ENCODE measurements at places on chromosomes 5 and 9. TPM values are rescaled to one million over a fixed set of nuclear protein-coding genes. Genes with fewer than 3 reads are reported as not detected.

- DNase-seq, result no peak
Measured at GRCh38 chr9:114389612-114390368, 2.0 kb upstream of the AKNA start.

- DNase-seq, result peak; percentile 42
Measured at GRCh38 chr9:6184749-6185645, 30.6 kb upstream of the IL33 start.

- DNase-seq, result no peak
Measured at GRCh38 chr9:111190347-111190746, 139.7 kb downstream of the OR2K2 start.

- no peak for DNase-seq
Measured at GRCh38 chr5:95887977-95888376, 65.5 kb upstream of the GLRX start.

Gene SPATA31A3
- not detected for total RNA-seq

Gene SPOCK1
- 30.3 TPM for total RNA-seq

Gene CD180
- not detected for total RNA-seq
